ENCODE measurements at places on chromosomes 12 and 14.

- DNase-seq = no peak
Measured at GRCh38 chr12:52358575-52359350, 8.5 kb downstream of the KRT85 start.

- DNase-seq = no peak
Measured at GRCh38 chr14:36773136-36773540, 111.5 kb downstream of the PAX9 start.

DNA sequence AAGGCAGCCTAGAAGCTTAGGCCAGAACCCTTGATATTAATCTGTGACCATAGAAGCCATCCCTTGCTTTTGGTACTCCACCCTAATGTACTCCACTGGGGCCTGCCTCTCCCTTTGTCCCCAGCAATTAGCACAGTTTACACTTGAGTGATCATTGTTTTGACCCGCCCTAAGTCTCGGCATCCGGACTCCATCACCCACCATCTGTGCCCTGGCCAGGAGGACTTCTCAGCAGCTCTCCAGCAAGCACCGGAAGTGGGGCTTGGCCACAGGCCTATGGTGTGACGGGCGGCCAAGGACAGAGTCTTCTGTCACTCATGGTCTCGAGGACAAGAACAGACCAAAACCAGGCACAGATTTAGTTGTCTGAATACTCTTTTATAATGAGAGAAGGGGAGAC, 126.5 kb upstream of the NTF3 start:
- no peak for DNase-seq

DNA sequence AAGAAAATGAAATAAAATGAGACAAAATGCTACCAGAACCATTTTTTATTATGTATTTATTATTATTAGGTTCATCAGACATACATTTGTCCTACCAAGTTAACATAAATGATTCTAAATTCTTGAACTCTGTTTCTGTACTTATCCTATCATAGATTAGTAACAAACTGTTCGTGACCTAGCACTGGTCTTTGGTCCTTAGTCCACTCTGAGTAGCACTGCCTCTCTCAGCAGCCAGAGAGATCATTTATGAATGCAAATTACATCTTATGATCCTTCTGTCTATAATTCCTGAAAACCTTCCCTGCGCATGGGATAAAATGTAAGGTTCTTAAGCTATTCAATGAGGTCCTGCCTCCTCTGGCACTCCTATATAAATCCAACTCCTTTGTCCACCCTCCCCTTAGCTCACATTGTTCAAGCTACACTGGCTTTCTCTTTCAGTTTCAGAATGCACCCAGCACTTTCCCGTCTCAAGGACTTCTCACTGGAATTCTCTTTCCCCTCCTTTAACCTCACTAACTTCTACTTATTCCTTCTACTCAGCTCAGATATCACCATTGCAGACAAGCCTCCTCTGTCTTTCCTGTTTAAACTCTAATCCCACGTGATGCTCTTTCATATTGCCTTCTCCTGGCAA, 17.1 kb downstream of the PDZRN4 start:
- no peak for DNase-seq

GRCh38 chr12:51013441-51013840, 12.7 kb downstream of the SLC11A2 start:
- DNase-seq = no peak

- DNase-seq = no peak
Measured at GRCh38 chr12:12549426-12549825, 13.2 kb downstream of the DUSP16 start.

DNA sequence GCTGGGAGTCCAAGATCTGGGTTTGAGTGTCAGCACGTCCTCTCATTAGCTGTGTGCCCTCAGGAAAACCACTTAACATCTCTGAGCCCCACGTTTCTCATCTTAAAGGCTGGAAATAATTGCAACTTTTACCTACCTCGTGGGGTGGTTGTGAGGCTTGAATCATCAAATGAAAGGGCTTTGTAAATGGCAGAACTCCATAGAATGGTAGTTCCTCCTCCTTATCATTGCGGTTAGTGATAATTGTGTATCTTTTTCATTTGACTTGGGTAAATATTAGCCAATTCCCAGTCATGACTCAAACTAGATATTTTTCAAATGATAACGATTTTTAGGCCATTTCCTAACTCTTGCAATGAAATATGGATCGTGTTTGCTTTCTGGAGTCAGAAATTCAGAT, 205.5 kb downstream of the CHST11 start:
- no peak for DNase-seq

DNA sequence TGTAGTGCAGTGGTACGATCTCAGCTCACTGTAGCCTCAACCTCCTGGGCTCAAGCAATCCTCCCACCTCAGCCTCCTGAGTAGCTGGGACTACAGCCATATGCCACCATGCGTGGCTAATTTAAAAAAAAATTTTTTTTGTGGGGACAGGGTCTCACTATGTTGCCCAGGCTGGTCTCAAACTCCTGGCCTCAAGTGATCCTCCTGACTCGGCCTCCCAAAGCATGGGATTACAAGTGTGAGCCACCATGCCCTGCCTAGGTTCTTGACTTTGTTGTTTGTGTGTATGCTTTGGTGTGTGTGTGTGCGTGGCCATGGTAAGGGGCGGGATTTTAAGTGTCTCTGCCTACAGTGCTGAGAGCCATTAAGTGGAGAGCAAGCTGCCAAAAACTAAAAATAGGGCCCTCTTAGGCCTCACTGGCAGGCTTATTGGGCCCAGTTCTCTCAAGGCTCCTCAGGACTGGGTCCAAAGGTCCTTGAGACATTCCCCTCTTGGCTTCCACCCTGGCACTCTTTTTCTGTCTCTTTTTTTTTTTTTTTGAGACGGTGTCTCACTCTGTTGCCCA, 5.1 kb downstream of the COX14 start:
- no peak for DNase-seq

DNA sequence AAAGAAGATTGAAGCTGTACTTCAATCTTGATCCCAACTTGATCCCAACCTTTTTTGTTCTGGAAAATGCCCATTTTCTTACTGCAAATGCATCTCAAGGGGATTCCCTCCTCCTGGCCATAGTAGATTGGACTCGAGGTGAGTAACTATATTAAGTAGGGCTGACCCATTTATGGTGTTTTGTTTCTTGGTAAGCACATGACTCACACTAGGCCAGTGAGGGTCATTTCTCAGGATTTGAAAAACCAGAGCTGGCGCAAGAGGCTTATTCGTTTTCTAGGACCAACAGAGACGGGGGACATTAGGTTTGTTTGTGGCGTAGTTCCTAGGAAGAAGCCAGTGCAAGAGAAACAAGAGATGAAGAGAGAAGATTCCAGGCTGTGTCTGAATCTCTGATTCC, 51.4 kb downstream of the MRPL42 start:
- DNase-seq = no peak

GRCh38 chr12:94458877-94459727, 565 bp downstream of the CEP83 start:
- no peak for DNase-seq

- no peak for DNase-seq
Measured at GRCh38 chr14:21880918-21881317, 207.3 kb upstream of the OR4E1 start.

DNA sequence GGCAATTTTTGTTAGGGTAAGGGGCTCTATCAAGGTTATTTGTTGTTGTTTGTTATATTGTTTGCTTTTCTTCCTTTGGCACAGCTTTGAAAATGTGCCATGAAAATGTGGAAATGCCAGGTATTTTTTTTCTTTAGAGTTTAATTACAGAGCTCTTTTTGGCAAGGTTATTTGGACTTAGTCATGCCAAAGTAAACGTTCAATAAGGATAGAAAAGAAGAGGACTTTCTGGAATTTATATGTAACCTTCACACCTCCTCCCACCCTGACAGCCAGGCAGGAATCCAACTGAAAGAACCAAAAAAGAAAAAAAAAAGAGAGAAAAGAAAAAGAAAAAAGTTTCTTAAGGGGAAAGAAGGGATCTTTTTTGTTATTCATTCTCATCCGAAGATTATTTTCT, 217.8 kb downstream of the KITLG start:
- DNase-seq = no peak

DNA sequence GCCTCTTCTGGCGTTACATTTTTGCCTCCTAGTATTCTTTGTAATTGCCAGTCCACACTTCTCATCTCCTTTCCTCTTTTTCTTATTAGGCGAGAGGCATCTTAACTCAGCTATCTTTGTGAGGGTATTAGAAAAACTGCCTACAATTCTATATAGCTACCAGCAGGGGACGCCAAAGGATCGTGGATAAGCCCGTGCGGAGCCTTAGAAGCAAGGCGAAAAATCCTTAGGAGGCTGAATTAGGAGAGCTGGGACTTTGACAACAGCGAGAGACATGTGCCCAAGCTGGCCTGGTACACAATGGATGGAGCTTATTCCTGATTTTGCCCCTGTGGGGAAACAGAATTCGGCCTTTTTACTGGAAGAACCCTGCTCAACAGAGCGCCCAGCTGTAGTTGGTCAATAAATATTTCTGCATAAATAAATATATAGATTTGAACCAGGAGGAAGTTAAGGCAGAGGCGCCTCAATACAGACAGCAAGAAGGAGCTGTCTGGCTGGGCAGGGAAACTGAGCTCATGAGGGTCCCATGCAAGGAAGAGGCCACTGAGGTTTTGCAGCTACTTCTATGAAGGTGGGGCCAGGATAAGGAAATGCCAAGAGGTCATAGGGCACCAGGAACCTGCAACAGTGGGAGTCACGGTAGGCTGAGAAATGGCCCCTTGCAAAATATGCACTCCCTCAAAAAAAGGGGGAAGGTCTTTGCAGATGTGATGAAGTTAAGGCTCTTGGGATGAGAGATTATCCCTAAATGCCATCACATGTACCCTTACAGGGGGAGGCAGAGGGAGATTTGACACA, 14.6 kb upstream of the RBM19 start:
- DNase-seq = no peak

GRCh38 chr14:37903343-37904191, 304.1 kb upstream of the SSTR1 start:
- no peak for DNase-seq

DNA sequence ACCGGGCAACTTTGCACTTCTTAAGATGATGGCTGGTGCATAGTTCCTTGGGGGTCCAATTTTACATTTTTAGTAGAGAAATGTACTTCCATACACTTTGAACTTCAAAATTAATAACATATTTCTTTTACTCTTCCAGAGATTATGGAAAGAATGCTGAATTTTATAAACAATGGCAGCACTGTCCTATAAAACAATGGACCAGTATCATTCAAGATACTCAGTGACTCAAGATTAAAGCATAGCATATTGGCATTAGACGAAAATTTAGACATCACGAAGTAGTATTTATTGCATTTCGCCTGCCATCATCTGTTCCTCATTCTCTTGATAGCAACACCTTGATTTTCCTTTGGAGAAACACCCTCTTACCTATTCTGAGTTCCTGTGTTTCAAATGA, 118.3 kb upstream of the ATF7IP start:
- no peak for DNase-seq

DNA sequence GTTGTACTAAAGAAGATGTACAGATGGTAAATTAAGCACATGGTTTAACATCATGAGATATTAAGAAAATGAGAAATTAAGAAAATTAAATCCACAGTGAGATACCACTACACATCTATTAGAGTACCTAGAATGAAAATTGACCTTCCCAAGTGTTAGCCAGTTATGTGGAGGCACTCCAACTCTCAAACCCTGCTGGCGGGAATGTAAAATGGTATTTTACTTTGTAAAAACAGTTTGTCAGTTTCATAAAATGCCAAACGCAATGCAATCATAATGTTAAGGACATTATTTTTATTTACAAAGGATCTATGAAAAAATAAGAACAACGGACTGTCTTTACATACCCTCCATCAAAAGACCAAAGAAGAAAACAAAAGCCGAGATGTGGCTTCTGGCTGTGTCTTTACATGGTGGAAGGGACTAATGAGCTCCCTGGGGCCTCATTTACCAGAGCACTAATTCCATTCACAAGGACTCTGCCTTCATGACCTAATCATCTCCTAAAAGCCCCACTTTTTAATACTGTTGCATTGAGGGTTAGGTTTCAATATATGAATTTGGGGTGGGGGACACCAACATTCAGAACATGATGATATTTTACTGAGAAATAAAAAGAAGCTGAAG, 1178.7 kb downstream of the AACS start:
- no peak for DNase-seq

DNA sequence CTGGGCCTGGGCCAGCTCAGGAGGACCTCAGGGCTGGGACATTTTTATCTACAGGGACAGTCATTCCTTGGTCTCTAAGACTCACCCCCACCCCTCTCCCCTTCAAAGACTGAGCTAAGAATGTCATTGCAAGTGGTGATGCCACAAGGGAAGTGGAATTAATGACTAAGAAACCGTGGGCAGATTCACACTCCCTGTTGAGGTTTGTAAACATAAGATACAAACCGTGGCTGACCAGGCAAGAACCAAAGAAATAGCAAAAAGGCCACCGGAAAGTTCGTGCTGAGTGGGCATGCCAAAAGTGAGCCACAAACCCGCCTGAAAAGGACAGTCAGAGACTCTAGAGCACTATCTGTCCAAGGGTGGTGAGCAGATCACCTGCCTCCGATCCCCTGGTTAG, 25.7 kb downstream of the NUAK1 start:
- no peak for DNase-seq

- DNase-seq = no peak
Measured at GRCh38 chr14:82720946-82721345, 1187.3 kb upstream of the SEL1L start.

- no peak for DNase-seq
Measured at GRCh38 chr14:68935761-68936214, 43.3 kb downstream of the ACTN1 start.

DNA sequence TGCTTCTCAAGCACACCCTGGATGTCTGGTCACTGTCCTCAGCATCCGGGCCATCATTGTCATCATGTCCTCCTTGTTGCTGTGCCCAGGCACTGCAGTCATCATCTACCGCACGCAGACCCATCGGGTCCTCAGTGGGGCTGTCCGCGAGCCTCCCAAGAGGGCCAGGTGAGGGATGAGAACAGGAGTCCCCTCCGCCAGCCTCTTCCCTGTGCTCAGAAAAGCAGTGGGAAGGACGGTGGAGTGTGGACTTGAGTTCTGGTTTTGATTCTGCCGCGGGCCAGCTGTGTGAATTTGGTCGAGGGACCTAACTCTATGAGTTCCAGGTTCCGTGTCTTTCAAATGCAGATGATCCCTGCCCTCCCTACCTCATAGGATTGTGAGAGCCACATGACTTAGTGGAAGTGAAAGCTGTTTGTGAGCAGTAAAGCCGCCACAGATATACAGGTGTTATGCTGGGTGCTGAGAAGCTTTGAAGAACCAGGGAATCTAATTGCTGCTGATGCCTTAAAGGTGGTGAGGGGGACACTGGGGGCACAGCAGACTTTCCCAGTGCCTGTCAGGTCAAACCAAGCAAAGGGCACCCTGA, 122.9 kb upstream of the RAP1B start:
- DNase-seq = no peak

Data from stimulated activated CD8-positive, alpha-beta memory T cell treated with anti-CD3 and anti-CD28 coated beads, Interleukin-7, amount 100 ng/mL, for 1 hour (primary cell).